AG04450 (cell line): ENCODE measurements at places on chromosomes 1 and 21. TPM values are rescaled to one million over a fixed set of nuclear protein-coding genes. Genes with fewer than 3 reads are reported as not detected.

DNA sequence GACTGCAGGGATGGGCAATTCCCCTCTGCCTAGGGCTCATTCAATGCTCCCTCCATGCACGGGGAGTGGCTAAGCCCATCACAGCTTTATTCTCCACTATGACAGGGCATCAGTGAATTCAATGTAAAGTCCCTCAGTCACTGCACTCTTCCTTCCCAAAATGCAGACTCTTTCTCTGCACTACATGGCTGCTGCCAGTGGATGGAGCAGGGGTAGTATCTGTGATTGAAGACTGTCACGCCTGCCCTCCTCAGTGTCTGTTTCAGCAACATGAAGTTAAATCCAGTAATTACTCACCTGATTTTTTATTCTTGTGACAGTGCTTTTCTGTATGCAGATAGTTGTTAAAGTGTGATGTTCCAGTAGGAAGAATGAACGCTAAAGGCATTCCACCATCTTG is 1323.2 kb downstream of the AMY1C start:
- no peak for DNase-seq

DNA sequence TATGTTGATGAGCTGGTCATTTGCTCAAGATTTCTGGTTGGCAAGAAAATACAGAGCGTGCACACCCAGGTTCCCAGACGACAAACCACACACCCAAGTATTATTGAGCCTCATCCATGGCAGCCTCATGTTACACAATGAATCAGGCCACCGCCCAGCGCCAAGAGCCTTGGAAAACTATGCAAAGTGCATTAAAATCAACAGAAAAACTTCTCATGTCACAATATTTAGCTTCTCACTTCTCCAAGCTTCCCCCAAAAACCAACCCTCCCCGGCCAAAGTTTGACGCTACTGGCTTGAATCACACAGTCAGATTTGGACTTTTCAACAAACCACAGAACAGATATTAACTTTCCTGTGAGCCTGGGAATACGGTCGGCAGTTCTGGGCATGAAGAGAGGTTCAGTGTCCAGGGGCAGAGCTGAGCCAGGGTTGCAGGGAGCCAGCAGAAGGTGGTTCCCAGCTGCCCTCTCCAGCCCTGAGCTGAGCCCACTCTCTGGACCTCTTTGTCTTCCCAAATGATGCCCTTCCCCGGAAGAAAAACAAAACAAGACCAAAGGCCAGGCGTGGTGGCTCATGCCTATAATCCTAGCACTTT is 71.1 kb downstream of the SETD4 start:
- DNase-seq = no peak

The CELA3A gene
- polyA plus RNA-seq = not detected in 2 replicates

The HOOK1 gene
- polyA plus RNA-seq = not detected in 2 replicates

The JTB gene
- 159 and 160 TPM in 2 replicates for polyA plus RNA-seq
